ENCODE measurements at places on chromosomes 3 and 15.

DNA sequence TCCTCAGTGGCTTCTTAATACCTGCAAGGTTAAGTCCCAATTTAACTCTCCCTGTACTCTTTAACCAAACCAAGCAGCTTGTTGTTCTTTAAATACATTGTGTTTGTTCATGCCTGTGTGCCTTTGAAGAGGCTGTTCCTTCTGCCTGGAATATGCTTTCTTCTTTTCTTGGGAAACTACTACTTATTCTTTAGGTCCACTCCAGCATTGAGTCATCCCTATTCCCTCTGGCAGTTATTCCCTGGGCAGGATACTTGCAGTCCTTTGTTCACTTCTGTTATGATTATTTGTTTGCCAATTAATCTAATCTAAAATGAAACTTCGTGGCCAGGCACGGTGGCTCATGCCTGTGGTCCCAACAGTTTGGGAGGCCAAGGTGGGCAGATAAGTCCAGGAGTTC, 139.3 kb downstream of the ZNF609 start:
- DNase-seq = no peak

- DNase-seq = no peak
Measured at GRCh38 chr15:49706805-49707204, 86.0 kb downstream of the DTWD1 start.

DNA sequence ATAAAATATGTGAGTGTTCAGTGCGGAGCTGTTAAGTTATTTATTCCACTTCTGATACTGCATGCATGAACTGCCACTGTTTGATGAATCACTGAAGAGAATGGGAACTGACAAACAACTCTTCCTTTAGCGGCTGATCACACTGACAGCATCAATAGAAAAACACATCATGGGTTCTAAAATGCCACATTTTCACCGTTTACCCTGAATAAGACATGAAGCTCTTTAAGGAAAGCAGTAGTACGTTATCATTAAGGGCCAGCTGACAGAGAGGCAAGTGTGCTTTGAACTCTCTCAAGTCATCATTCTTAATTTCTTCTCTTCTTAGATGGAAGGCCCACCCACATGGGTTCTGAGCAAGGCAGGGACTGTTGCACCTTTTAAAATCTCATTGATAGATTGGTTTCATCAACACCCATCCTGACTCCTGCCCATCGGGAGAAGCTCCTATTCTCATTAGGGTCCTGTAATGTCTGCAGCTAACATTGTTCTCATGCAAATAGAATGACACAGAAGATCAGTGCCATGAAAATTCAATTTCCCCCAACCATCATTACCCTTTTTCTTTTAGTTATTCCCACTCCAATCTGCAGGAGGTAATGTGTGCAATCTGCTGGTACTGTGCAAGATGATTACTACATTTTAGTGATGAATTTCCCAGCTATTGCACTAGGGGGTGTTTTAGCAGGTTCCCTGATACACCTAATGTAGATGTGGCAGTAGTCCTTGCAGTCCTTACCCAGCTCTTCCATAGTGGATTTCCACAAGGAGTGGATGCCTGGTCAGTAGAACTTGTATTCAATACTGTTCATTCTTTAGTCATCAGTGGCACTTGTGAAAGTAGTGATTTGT, 119.1 kb downstream of the ROBO2 start:
- no peak for DNase-seq

GRCh38 chr3:126424039-126424717, 29.5 kb downstream of the CFAP100 start:
- no peak for DNase-seq

DNA sequence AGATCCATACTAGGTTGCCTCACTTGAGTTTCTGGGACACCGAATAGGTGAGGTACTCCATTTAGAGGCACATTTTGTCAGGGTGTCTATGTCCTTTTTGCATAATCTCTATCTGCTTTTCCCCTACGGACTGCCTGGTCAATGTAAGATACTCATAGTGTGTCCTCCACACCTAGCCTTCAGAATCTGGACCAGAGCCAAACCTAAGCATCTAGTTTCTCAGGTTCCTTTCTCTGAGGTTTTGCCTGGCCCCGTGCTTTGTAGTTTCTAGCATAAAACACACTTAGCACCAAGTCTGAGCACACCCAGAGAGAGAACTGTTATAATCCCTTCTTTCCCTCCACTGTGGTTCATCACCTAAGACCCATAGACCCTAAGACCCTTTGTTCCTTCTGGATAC, 105.9 kb upstream of the MLF1 start:
- DNase-seq = no peak

DNA sequence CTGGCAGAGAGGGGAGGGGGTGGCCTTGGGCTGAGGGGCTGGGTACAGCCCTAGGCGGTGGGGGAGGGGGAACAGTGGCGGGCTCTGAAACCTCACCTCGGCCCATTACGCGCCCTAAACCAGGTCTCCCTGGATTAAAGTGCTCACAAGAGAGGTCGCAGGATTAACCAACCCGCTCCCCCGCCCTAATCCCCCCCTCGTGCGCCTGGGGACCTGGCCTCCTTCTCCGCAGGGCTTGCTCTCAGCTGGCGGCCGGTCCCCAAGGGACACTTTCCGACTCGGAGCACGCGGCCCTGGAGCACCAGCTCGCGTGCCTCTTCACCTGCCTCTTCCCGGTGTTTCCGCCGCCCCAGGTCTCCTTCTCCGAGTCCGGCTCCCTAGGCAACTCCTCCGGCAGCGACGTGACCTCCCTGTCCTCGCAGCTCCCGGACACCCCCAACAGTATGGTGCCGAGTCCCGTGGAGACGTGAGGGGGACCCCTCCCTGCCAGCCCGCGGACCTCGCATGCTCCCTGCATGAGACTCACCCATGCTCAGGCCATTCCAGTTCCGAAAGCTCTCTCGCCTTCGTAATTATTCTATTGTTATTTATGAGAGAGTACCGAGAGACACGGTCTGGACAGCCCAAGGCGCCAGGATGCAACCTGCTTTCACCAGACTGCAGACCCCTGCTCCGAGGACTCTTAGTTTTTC, 4.9 kb downstream of the ISL2 start:
- no peak for DNase-seq

DNA sequence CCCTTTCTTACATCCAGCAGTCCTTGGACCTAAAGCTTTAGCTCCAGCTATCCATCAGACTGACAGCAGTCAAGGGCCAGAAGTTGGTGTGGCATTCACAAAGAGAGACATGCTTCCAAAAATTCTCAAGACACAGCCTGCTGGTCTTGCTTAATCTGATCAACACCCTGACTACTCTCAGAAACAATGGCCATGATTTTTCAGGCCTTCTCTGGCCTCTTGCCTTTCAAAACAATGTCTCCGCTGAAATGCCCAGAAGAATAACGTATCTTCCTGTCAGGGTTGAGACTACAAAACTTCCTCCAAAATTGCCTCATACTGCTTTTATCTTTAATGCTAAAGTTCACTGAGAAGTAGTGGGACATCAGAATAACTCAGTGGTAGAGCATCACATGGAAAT, 205.4 kb upstream of the SETMAR start:
- DNase-seq = no peak

- DNase-seq = no peak
Measured at GRCh38 chr3:29348316-29348715, 67.4 kb downstream of the RBMS3 start.

DNA sequence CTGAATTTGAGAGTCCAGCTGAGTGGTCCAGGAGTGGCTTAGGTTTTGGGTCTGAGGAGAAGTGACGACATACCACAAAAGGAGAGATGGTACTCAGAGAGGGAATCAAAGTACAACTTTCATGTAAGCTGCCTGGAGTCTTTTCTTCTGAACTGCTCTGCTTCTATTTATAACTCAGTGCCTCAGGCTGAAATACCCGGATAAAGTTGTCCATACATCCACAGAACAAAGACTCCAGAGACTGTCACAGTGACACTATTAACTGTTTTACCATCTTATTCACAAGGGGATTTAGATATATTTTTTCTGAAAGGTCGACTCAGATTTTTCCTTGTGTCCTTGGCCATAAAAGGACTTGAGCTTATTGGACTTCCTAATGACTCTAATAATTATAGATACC, 264.3 kb upstream of the DNAJC19 start:
- DNase-seq = no peak

DNA sequence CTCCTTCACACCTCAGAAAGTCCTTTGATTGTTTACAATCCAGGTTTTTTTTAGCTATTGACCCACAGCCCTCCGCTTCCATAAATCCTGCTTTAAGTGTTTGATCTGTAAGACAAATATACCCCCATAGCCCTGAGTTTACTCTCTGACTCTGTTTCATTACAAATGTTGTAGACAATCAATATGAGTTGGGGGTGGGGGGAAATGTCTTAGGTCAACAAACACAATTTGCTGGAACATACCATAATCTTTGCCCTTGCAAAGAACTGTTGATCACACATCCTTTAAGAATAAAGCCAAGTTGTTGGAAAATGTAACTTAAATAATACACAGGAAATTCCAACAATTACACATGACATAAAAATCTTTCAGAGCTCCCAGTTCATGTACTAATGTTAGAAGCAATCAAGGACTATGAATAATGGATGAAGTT, 301.8 kb upstream of the SEMA6D start:
- no peak for DNase-seq

- DNase-seq = no peak
Measured at GRCh38 chr3:196754091-196754981, 14.7 kb downstream of the PAK2 start.

- DNase-seq = no peak
Measured at GRCh38 chr3:142888481-142889211, at the start of gene PCOLCE2. PCOLCE2 (minus strand) TSS chr3:142889083; CDS start chr3:142888896, 187 bp downstream.

DNA sequence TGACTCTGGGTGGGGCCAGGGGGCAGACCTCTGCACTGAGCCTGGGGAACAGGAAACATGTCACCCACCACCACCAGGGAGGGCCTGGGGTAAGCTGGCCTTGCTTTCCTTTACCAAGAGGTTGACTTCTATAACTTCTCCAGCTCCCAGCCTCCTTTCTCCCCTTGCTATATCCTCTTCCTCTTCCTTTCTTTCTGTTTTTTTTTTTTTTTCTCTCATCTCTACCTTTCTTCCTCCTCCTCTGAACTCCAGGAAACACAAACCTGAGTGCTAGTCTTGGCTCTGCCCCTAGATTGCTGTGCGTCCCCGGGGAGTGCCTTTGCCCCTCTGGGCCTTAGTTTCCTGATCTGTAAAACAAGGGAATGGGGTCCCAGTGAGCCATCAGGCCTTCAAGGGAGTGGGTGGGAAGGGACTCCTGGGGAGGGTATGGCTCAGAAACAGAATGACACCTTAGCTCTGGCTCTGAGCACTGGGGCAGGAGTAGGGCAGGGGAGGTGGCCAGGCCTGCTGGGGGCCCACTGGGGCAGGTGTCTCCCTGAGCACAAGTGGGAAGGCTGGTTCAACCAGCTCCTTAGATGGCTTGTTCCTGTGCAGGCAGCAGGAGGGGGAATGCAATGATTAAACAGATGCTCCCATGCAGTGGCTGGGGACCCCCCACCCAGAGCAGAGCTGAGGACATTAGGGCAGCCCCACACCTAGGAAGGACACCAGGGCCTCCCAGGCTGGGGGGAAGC, 4.3 kb downstream of the SNX33 start:
- no peak for DNase-seq

DNA sequence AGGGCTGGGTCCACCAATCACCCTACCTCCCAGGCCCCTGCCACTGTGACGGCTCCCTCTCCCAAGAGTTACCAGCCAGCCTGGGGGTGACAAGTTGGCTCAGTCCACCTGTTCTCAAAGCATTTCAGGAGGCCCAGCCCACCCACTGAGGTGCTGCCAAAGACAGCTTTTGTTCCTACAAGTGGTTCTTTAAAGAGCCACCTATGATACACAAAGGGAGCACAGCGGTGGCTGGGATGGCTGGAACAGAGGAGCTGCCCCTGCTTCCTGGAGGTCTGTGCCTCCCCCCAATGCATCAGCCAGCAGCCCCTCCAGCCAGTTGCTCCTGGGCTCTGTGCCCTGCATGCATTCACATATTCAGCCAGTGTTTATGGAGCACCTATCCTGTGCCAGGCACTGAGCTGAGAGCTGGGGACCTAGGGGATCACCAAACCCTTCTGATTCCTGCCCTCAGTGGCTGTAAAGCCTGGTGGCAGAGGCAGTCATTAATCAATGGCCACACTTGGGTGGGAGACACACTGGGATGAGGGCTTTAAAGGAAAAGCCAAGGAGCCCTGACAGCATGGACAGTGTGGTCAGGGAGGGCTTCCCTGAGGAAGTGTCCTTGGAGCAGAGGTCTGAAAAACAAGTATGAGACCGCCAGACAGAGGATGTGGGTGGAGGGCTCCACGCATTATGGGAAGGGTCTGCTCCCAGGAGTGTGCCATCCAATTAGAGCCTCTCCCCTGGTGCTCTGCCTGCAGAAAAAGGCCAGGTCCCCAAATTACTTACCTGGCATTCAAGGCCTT, 107.1 kb upstream of the LINGO1 start:
- no peak for DNase-seq

DNA sequence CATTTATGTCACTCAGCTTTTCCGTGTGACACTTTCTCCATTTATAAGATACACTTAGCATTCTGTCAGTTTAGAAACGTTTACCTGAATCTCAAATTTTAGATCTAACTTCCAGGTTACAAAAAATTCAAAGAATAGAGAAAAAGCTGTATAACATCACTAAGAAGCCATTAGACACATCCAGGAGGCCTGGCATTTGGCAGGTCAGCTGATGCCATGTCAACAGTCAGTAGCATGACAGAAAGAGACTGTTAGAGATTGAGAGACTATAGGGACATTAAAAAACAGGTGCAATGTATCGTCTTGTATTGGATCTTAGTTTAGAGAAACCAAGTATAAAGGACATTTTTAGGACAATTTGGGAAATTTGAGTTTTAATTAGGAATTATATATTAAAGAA, 53.4 kb upstream of the ATOSA start:
- DNase-seq = no peak

DNA sequence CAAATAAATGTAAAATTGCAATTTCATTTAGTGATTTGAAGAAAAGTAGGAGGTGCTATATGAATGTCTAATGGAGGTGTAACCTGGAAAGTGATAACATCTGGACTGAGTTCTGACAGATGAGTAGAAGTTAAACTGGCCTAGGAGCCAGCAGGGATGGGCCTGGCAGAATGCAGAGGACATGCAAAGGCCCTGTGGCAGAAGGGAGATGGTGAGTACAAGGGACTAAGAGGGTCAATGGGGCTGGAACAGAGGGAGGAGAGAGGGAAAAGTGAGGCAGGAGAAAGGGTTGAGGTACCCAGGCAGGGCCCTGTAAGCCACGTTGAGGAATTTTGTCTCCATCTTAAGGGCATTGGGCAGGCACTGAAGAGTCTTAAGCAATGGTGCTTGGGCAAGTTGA, 3.4 kb upstream of the PPP1R14D start:
- DNase-seq = no peak

DNA sequence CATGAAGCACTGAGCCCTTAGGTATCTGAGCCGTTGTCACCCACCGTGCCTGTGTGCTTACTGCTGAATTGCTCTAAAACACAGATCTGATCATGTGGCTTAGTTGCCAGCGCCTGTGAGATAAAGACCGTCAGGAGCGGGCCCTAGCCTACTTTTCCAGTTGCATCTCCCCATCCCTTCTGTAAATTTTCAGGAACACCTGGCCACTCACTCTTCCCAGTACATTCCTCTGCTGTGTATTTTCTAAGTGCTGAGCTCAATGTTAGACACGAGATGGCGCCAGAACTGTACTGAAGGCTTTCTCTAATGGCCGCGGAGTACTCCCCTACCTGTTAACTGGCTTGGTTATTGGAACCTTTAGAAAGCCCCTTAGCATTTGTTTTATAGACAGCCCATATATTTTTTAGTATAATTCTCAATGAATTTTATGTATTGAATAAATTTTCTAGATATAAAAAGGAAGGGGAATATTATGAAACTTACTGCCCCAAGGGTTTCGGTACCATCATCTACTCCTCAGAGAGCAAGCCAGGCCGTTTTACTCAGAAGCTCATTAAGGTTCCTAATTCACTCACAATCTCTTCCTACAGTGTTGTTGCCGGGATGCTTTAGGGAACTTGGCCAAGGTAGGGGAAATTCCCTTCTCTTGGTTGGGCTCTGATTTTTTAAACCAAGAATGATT, 16.7 kb upstream of the WNT7A start:
- no peak for DNase-seq

- DNase-seq = no peak
Measured at GRCh38 chr3:195757827-195758226, 37.0 kb downstream of the MUC20 start.
